ENCODE measurements at places on chromosomes 7 and 10.

DNA sequence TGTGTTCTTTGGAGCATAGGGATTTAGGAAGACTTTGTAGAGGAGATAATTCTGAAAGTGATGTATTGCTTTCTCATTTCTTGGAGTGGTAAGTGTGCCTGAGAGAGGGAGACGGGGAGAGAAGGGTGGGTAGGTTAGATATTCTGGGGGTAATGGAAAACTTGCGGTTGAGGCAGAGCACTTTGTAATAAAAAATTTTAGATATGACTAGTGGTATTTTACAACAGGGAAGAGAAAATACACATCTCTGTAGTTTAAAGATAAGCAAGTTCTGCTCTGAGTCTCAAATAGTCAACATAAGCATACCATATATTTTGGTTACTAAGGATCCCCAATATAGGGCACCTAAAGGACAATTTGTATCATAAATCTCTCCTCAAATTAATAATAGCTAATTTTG is 6.6 kb downstream of the VPS50 start:
- DNase-seq, result no peak

GRCh38 chr10:126536148-126536547 is 134.3 kb downstream of the C10orf90 start:
- no peak for DNase-seq

- DNase-seq, result no peak
Measured at GRCh38 chr7:35854311-35854710, 53.5 kb downstream of the SEPTIN7 start.

- DNase-seq, result no peak
Measured at GRCh38 chr7:101370836-101371235, 8.2 kb downstream of the COL26A1 start.

DNA sequence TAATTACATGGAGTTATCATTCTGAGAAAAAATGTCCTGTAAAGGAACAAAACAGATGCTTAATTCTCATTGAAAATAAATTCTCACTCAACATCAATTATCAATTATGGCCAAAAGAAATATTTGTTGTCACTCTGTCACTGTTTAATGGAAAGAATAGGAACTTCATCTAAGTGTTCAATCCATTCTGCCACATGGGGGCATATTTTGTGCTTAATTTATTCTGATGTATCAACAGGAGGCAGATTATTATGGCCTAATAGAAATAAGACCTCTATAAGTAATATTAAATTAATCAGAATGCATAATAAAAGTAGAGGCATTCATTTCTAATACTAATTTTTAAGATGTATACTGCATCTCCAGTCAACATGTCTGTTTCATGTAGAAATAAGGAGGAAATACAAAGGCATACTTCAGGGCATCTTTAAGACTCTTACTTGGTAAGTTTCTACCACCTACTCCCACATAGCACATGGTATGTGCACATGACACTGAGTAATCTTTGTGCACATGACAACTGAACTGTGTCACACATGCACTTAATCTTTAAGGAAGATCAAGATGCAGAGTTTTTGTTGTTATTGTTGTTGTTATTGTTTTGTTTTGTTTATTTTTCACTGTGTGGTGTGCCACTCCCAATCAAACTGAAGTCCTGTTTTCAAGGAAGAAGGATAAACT is 420.4 kb upstream of the SEMA3A start:
- no peak for DNase-seq

DNA sequence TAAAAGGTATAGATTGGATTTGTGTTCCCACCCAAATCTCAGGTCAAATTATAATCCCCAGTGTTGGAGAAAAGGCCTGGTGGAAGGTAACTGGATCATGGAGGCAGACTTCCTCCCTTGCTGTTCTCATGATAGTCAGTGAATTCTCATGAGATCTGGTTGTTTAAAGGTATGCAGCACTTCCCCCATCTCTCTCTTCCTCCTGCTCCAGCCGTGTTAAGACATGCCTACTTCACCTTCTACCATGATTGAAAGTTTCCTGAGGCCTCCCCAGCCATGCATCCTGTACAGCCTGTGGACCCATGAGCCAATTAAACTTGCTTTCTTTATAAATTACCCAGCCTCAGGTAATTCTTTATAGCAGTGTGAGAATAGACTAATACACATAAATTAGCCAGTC is 39.1 kb downstream of the HTR7 start:
- DNase-seq, result no peak

DNA sequence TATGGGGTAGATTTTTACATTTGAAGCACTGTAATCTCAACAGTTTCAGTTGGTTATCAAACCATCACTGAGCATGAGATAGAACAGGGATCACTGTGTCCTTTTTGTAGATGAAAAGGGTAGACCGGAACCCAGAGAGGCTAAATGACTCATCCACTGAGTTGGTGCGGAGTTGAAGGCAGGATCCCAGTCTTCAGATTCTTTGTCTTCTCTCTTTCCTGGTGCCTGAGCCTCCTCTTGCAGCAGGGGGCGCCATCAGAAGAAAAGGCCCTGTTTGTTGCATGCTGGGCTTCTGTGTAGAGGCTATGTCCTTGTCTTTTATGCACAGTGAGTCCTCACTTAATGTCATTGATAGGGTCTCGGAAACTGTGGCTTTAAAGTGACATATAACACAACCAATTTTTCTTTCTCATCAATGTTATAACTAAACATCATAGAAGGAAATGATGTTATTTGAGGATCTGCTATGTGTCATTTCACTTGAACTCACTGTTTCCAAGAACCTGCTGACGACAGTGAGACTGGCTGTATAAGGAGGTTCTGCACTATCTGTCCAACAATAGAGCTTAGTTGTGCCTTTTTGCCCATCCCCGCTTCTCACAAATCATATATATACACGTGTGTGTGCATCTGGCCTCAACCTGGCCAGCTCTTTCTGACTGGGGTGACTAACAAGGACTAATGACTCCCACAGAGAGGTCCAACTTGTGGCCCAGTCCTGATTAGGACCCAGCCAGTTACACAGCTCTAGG is 14.3 kb downstream of the ZNF282 start:
- DNase-seq, result peak; percentile 92

DNA sequence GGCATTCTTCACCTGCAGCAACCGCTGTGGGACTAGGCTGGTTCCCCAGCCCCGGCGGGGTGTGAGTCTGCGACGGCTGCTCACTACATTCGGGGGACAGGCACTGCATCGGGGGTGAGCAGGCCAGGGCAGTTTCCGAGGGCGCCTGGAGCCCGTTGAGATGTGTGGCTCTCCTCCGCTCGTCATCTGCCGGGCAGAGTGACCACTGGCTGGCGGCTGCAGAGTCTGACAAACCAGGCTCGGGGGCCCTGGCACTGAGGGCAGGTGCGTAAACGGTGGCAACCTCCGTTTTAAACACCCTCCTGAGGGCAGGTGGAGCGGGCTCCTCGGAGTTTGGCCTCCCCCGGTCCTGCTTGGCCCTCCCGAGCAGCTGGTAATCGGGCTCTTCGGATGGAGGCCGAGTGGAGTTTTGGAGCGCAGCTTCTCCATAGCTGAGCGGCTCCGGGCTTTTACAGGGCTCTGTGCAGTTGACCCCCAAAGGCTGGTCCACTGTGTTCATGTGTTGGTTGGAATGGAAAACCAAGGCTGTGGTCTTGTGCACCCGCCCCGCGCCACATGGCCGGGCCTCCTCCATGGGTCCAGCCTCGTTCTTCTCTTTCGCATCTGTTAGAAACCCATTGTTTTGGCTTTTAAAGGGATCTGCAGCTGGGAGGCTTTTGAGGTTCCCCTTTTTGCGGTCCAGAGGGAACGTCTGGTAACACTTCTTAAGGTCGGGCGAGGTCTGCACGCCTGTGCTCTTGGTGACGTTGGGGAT is 20.9 kb downstream of the INSYN2A start:
- no peak for DNase-seq

- DNase-seq, result peak; percentile 79
Measured at GRCh38 chr7:37284805-37285231, 163.8 kb downstream of the ELMO1 start.

- DNase-seq, result no peak
Measured at GRCh38 chr7:105295596-105296352, 92.9 kb downstream of the SRPK2 start.

DNA sequence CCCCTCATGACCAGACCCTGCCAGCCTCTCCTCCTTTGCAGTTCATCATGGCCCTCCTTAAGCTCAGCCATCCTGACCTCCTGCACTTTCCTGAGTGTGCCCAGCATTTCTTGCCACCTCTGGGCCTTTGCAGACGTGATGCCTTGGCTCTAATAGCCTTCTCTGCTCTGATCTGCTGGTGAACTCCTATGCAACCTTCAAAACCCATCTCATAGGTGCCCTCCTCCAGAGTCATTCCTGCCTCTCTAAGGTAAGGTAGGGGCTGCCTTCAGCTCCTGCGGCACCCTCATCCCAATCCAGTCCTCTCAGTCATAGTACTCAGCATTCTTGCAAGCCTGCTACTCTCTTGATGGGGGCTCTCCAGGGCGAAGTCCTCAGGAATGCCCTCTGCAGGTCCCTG is 19.3 kb upstream of the ELN start:
- DNase-seq, result no peak

DNA sequence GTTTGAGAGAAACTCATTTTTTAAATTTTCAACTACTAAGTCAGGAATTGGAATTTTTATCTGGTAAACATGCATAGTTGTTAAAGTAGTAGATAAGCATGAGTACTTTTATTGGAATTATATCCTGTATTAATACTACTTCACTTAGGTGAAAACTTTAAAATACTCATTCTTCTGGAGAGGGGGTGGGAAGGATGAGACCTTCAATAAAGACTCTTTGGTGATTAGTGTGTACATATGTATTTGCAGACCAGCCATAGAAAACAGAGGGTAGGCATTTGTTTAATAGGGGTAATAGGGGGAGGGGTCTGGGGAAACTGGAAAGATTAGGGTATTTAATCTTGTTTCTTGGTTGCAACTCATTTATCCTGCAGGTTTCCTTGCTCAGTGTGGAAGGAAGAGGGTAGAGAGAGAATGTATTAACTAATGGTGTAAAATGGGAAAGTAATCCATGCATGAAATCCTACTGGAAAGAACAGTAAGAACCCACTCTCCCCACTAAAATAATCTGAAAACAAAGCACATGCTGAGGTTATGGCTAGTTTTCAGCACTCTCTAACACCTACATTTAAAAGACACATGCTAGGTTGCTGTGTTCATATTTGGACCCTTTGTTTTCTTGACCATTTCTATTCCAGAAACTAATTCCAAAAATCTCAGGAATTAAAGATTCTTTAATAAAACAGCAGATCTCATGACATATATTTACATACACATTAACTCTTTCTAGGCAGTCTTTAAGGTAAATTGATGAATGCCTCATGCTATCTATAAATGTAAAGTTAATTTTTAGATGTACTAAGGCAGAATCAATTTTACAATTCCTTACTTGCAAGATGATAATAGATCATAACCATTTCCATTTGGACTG is 6.2 kb upstream of the IGF2BP3 start:
- no peak for DNase-seq

GRCh38 chr10:124050021-124051015 is 43.1 kb downstream of the CHST15 start:
- DNase-seq, result no peak

GRCh38 chr10:75925999-75926398 is 494.6 kb downstream of the LRMDA start:
- DNase-seq, result no peak

DNA sequence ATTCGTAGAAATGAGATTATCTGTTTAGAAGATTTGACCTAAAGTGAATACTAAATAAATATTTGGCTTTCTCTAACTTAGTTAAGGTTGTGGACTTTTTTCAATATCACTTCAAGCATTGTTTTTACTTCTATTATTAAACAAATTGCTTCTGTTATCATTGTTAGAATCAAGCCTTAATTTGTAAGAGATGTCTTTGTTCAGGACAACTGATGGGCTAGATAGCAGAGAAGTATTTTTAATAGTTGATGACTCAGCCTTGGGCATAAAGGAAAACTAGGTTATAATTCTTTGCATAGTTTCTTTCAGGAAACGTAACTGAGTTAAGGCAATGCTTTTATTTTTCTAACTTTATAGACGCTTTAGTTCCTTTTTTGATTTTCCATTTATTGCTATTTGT is 128.8 kb upstream of the SMIM30 start:
- DNase-seq, result no peak

DNA sequence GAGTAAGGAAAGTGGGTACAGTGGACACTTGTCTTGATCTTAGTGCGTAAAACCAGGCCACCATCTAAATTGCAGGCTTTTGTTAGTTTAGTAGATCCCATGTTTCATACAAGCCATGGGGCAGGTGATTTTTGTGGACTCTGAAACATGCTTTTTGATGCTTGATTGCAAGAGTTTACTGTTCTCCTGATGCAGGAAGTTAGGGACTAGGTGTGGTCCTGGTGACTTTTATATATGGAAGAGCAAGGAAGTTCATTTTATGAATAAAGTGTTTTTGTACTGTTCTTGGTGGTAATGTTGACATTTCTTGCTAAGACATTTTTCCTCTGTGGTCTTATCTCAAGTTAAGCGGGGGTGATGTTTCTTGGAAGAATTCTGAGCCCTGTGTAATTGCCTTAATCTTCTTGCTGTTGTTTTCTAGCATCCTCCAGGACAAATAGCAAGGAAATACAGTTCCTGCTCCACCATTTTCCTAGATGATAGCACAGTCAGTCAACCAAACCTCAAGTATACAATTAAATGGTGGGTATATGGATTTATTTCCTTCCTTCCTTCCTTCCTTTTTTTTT is 89.0 kb upstream of the GJD4 start:
- DNase-seq, result no peak

DNA sequence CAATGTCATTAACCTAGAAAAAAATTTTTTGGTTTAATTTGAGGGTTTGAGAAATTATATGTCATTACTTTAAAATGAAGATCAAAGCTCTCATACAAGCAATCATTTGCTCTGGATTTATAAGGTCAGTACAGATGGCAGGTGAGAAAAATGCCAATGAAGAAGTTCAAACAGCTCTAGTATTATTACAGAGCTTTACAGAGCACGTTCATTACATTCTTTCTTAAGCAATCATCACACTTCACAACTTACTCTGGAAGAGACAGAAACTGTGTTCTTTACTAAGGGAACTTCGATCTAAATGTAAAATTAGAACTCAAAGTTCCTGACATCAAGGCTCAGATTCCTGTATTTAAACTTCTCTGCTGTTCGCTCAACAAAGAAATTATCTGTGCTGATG is 153.4 kb downstream of the ATE1 start:
- no peak for DNase-seq

DNA sequence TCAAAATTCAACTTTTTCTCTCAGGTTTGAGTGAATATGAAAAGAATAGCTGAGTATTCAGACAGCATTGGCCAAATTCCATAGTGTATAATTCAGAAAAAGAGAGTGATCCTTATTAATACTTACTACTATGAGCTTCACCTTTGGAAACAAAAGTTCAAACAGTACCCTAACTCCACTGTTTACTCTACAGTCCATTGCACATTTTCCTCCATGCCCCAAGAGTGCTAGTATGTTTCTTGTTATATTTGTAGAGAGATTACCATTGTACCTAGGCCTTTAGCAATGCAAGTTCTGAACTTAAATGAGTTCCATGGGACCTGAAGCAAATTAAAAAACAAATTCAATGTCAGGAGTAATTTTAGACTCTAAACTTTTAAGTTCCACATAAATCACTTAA is 48.1 kb downstream of the MAGI2 start:
- no peak for DNase-seq

GRCh38 chr10:74306227-74306982 is 155.4 kb downstream of the ADK start:
- no peak for DNase-seq

- no peak for DNase-seq
Measured at GRCh38 chr10:98411768-98412167, 3.2 kb downstream of the PYROXD2 start.
